GM23248 (cell line): ENCODE measurements at places on chromosomes 1 and 21.

DNA sequence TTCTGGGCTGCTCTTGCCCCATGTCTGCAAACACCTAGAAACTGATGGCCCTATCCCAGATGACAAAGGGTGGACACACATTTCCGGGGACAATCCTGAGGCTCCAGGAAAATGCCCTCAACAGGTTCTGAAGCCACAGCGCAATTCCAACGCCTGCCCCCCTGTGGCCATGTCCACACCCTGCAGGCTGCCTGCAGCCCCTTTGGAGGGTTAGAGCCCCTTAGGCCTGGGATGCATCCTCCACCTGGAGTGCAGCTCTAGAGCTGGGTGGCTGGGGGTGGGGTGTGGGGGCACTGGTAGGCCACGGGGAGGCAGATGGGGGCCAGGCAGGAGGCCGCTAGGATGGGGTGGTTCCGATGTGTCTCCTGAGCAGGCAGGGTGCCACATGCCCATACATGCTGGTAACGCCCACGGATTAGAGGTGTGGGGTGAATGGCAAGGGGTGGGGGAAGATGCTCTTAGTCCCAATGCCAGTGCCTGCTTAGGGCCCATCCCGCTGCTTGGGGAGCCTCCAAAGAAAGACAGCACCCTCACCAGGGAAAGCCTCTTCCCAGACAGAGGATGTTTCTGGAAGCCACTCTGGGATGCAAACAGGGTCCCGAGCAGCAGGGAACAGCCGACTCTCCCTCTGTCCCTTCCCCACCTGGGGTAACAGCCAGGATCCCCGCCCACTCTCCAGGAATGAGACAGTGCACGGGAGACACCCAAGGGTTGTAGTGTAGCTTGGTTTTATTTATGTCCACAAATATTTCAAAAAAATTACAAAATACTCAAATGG is 34.0 kb downstream of the SLC45A1 start:
- peak; percentile 44 for DNase-seq
- H3K36me3 ChIP-seq = peaks cover 28% of the 10 kb centered on the region; the same call in 1 of the 2 replicates
- H3K27me3 ChIP-seq = no peaks in the 10 kb centered on the region
- no peaks in the 10 kb centered on the region for H3K4me1 ChIP-seq

GRCh38 chr1:64162151-64162550 is 41.3 kb upstream of the UBE2U start:
- no peaks in the 10 kb centered on the region for H3K36me3 ChIP-seq
- no peak overlapping the region for H3K4me3 ChIP-seq
- DNase-seq = no peak
- no peak overlapping the region for H3K27ac ChIP-seq
- H3K4me1 ChIP-seq = peaks cover 28% of the 10 kb centered on the region
- no peaks in the 10 kb centered on the region for H3K27me3 ChIP-seq

- peaks cover 13% of the 10 kb centered on the region for H3K4me1 ChIP-seq
- no peak overlapping the region for H3K4me3 ChIP-seq
- DNase-seq = no peak
- no peaks in the 10 kb centered on the region for H3K27me3 ChIP-seq
Measured at GRCh38 chr21:43001316-43001715, 27.0 kb downstream of the PKNOX1 start.

DNA sequence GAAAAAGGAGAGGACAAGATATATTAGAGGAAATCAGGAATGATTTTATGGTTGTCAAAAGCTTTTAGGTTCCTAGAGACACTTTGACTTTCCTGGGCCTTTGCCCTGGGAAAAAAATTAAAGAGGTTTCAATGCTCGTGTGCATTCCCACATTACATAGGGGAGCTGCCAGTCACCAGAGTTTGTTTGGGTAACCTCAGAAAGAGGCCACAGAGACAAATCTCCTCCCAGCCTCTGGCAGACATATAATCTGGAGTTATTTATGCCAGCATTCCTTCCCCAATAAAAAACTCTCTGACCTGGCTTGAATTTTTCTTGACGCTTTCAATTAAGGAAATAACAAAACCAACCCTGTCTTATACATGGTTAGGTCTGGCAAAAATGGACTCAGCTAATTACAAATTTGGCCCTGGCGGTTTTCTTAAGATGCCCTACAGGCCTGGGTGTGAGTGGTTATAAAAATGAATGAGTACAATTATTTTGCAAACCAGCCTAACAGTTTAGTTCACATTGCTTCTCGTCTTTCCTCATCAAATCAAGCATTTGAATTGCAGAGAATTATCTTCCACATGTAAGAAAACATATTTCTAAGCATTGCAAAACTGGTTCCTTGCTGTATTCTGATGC is 63.7 kb downstream of the WLS start:
- H3K4me1 ChIP-seq = peaks cover 6% of the 10 kb centered on the region
- no peaks in the 10 kb centered on the region for H3K27me3 ChIP-seq
- H3K36me3 ChIP-seq = no peaks in the 10 kb centered on the region
- H3K4me3 ChIP-seq = no peak overlapping the region
- no peak for DNase-seq

DNA sequence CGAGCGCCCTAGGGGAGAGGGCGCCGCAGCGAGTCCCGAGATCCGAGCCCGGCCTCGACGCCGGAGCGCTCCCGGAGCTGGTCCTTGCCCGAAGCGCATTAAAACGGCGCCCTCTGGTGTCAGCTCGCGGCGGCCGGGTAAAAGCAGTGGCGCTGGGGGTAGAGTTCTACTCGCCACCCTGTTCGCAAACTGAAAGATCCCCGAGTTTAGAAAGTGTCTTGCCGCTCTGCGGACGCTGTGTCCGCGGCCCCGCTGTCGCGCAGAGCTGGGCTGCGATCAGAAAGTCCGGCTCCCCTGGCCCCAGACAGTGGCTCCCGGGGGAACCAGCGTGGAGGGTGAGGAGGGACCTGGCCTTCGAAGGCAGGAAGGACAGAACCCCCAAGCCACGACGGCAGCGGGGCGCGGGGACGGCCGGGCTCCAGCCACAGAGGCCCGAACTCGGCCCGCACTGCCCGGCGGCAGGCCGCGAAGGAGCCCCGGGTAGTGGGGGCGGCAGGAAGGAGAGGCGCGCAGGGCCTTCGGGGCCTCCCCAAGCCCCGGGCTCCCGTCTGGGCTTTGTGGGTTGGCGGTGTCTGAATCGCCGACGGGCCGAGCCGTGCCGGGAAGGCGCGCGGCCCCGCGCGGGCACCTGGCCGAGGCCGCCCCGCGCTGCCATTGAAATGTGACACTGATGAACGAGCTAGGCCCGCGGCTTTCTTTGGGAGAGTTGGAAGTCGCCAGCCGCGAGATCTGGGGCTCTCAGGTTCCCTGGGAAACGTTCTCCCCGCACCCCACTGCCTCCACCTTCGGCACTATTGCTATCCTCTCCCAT is 39.1 kb upstream of the NFIA start:
- peak; percentile 85 for DNase-seq
- no peaks in the 10 kb centered on the region for H3K4me1 ChIP-seq
- no peaks in the 10 kb centered on the region for H3K27me3 ChIP-seq
- peak overlapping the region; percentile 64 for H3K4me3 ChIP-seq

- H3K4me3 ChIP-seq = no peak overlapping the region
- H3K27ac ChIP-seq = no peak overlapping the region
- peaks cover 57% of the 10 kb centered on the region for H3K27me3 ChIP-seq
- no peak for DNase-seq
- no peaks in the 10 kb centered on the region for H3K4me1 ChIP-seq
- H3K36me3 ChIP-seq = no peaks in the 10 kb centered on the region
Measured at GRCh38 chr1:25148673-25149300, 83.5 kb downstream of the SYF2 start.

GRCh38 chr1:241263346-241263745 is 93.7 kb downstream of the RGS7 start:
- no peak overlapping the region for H3K27ac ChIP-seq
- H3K4me3 ChIP-seq = no peak overlapping the region
- no peaks in the 10 kb centered on the region for H3K4me1 ChIP-seq
- no peak for DNase-seq

GRCh38 chr1:21175670-21176581 is 771 bp downstream of the EIF4G3 start:
- H3K27ac ChIP-seq = peak overlapping the region; percentile 87
- H3K4me3 ChIP-seq = peak overlapping the region; percentile 89
- no peaks in the 10 kb centered on the region for H3K27me3 ChIP-seq
- peak; percentile 65 for DNase-seq
- H3K36me3 ChIP-seq = no peaks in the 10 kb centered on the region

- no peaks in the 10 kb centered on the region for H3K36me3 ChIP-seq
- H3K4me1 ChIP-seq = no peaks in the 10 kb centered on the region
- no peak overlapping the region for H3K4me3 ChIP-seq
- no peaks in the 10 kb centered on the region for H3K27me3 ChIP-seq
- H3K27ac ChIP-seq = no peak overlapping the region
Measured at GRCh38 chr1:26003756-26004155, 5.9 kb upstream of the PAFAH2 start.

GRCh38 chr1:51000160-51000559 is 30.1 kb downstream of the CDKN2C start:
- no peak overlapping the region for H3K27ac ChIP-seq
- H3K4me3 ChIP-seq = no peak overlapping the region
- no peak for DNase-seq
- no peaks in the 10 kb centered on the region for H3K36me3 ChIP-seq

DNA sequence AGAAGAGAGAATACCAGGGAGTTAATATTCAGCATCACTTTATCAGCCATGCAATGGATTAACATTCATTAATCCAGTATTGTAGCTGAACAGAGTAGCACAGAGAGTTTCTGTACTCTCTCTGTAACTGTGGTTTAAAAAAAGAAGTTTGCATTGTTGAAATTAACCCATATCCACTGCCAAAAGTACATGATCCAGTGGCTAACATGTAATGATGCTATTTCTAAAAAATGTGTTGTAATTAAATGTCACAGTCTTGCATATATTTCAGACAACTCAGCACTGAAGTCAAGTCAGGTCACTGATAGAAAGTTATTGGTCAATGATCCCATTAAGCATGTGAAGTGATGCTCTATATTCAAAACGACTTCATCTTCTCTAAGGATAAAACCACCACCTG is 141.3 kb downstream of the NRIP1 start:
- H3K4me1 ChIP-seq = peaks cover 33% of the 10 kb centered on the region
- no peaks in the 10 kb centered on the region for H3K36me3 ChIP-seq
- no peak overlapping the region for H3K4me3 ChIP-seq
- peak; percentile 64 for DNase-seq

- H3K4me3 ChIP-seq = peak overlapping the region; percentile 84
- H3K27me3 ChIP-seq = no peaks in the 10 kb centered on the region
- H3K4me1 ChIP-seq = peaks cover 6% of the 10 kb centered on the region
- peaks cover 6% of the 10 kb centered on the region; the same call in 1 of the 2 replicates for H3K36me3 ChIP-seq
- H3K27ac ChIP-seq = peak overlapping the region; percentile 78
Measured at GRCh38 chr1:52365071-52365745, 797 bp downstream of the CC2D1B start.

- no peak overlapping the region for H3K27ac ChIP-seq
- H3K36me3 ChIP-seq = no peaks in the 10 kb centered on the region
- peak; percentile 64 for DNase-seq
- H3K27me3 ChIP-seq = no peaks in the 10 kb centered on the region
- peak overlapping the region; percentile 82 for H3K4me3 ChIP-seq
Measured at GRCh38 chr1:151145304-151146071, 943 bp downstream of the SEMA6C start.

DNA sequence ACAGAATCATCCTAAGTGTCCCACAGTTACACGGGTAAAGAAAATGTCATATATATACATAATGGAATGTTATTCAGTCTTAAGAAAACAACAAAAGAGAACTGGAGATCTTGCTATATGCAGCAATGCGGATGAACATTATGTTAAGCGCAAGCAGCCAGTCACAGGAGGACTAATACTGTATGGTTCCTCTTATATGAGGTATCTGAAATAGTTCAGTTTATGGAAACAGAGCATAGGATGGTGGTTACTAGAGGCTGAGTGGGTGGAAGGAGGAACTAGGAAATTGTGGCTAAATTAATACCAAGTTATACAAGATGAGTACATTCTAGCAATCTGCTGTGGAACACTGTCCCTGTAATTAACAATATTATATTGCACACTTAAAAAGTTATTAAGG is 834.3 kb downstream of the KCNT2 start:
- H3K4me1 ChIP-seq = peaks cover 14% of the 10 kb centered on the region
- no peaks in the 10 kb centered on the region for H3K27me3 ChIP-seq
- H3K36me3 ChIP-seq = no peaks in the 10 kb centered on the region
- no peak overlapping the region for H3K4me3 ChIP-seq

DNA sequence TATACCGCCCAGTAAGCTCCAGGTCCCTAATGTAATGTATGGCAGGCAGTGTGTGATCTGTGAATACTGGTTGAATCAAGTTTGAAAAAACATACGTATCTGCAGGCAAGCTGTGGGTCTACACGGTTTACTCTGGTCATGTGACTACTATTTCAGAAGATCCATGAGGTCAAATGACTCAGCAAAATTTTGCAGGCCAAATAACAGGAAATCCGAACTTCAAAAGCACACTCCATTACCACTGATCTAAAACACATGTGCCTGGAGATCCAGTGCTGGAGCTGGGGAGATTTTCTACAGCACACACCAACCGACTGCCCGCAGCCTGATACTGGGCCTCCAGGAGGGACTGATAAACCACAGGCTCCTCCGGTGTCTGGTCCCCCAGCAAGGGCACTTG is 64.5 kb upstream of the SLC44A3 start:
- peak overlapping the region; percentile 66 for H3K27ac ChIP-seq
- peaks cover 25% of the 10 kb centered on the region for H3K4me1 ChIP-seq
- DNase-seq = peak; percentile 90
- H3K36me3 ChIP-seq = no peaks in the 10 kb centered on the region

DNA sequence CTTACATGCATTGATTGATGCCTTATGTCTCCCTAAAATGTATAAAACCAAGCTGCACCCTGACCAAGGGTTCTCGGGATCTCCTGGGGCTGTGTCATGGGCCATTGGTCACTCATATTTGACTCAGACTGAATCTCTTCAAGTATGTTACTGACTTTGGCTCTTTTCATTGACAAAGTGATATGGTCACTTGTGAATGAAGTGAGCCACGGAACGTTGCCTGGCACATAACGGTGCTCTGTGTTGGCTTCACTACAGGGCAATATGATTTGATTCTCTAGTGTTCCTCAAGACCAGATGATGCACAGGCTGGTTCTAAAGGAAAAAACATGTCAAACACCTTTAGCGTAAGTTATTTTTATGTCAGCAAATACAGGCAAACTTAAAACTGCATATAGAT is 11.4 kb upstream of the IL10RB start:
- H3K36me3 ChIP-seq = peaks cover 16% of the 10 kb centered on the region; the same call in 1 of the 2 replicates
- peaks cover 9% of the 10 kb centered on the region for H3K4me1 ChIP-seq
- DNase-seq = no peak
- H3K4me3 ChIP-seq = no peak overlapping the region
- H3K27ac ChIP-seq = no peak overlapping the region

- no peak for DNase-seq
- no peaks in the 10 kb centered on the region for H3K4me1 ChIP-seq
- no peak overlapping the region for H3K4me3 ChIP-seq
- H3K27ac ChIP-seq = no peak overlapping the region
- no peaks in the 10 kb centered on the region for H3K36me3 ChIP-seq
Measured at GRCh38 chr1:11492235-11492634, 13.3 kb downstream of the DISP3 start.

GRCh38 chr1:243505986-243506689 is 250.3 kb downstream of the SDCCAG8 start:
- DNase-seq = no peak
- H3K36me3 ChIP-seq = peaks cover under 1% of the 10 kb centered on the region; the same call in 1 of the 2 replicates
- peaks cover 6% of the 10 kb centered on the region for H3K4me1 ChIP-seq
- H3K4me3 ChIP-seq = no peak overlapping the region
- no peaks in the 10 kb centered on the region for H3K27me3 ChIP-seq
